Bladder microvascular endothelial cell (primary cell): ENCODE measurements at places on chromosomes 16 and 17. TPM values are rescaled to one million over a fixed set of nuclear protein-coding genes. Genes with fewer than 3 reads are reported as not detected.

KRTAP4-4 gene
- total RNA-seq: not detected in 2 replicates

PDPR gene
- total RNA-seq: 13.8 and 31.5 TPM in 2 replicates

PER1 gene
- total RNA-seq: 9.1 and 17.7 TPM in 2 replicates

TVP23A gene
- total RNA-seq: not detected in 2 replicates

MFAP4 gene
- total RNA-seq: not detected in 2 replicates

SLFN12L gene
- total RNA-seq: 0.16 and 0.25 TPM in 2 replicates

FAM20A gene
- under 0.01 TPM in 1 of 2 replicates, not detected in the other for total RNA-seq

TP53TG3B gene
- not detected in 2 replicates for total RNA-seq

SLC2A4 gene
- total RNA-seq: 0.57 TPM in 1 of 2 replicates, not detected in the other

IRX5 gene
- total RNA-seq: 0.16 and 0.63 TPM in 2 replicates

MT1E gene
- 64.6 and 115 TPM in 2 replicates for total RNA-seq

CCL7 gene
- 0.38 TPM in 1 of 2 replicates, not detected in the other for total RNA-seq

OR1A1 gene
- total RNA-seq: under 0.01 TPM in 1 of 2 replicates, not detected in the other

CIAO3 gene
- 30.4 and 38.2 TPM in 2 replicates for total RNA-seq

GAST gene
- not detected in 2 replicates for total RNA-seq

TBC1D3G gene
- not detected in 2 replicates for total RNA-seq

SYT17 gene
- 1.4 and 1.5 TPM in 2 replicates for total RNA-seq
